SJSA1 (cell line): ENCODE measurements at places on chromosomes 2 and 18.

GRCh38 chr2:118791483-118791882, 56.0 kb downstream of the EN1 start:
- no peak for DNase-seq

DNA sequence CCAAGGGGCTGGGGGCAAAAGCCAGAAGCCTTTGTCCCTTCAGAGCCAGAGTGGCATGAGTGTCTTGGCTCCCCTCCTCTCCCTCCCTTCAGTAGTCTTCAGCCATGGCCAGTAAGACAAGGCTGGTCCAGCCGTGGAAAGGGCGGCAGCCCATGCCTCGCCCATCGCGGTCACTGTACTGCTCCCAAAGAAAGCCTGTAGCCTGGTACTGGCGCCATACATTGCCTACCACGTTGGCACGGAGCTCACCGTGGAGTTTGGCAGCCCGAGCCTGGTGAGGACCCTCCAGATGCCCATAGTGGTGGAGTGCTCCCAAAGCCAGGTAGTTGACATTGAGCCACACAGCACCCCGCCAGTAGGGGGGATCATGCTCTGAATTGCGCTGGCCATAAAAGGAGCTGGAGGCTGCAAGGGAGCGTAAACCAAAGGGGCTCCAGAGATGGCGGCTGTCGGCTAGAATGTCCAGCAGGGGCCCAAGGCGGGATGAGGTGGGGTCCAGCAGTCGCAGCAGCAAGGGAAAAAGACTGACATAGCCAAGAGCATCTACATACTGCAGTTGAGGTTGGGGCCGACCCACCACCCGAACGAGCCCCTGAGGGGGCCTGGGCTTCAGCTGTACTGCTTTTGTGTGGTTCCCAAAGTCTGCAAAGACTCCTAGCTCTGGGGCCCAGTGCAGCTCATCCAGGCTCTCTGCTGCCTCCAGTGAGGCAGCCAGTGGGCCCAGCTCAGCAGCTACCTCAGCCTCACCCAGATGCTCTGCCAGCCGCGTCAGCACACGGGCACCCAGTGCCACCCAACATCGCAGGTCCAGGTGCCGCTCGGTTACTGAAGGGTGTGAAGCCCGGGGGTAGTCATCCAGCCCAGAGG, 3.2 kb downstream of the WBP1 start:
- no peak for DNase-seq

DNA sequence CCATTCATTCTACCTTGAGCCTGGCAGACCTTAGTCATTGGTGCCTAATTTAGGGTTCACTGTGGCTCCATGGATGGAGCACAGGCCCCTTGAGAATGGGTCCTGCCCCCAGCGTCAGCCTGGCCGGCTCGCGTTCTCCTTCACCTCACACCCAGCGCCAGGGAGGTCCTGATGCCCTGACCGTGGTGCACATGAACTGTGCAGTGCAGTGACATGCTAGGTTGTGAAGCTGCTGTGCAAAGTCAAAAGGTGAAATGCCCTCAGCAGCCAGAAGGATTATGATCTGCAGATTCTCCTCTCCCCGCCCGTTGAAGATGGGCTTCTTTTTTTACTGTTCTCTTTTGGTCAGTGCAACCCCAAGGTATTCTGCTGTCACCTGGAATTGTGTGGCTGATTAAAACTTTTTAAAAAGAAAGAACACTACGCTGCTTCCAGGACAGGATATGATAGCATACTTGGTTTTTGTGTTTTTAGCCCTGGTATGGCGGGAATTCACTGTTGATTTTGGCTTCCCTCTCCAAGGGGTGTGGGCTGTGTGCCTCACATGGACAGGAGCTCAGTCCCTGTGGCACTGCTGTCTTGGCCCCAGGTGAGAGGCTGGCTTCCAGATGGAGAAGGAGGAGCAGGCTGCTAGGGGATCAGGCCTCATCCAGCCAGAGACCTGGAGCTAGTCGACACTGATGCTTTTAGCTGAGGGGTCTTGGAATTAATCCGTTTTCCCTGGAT, 49.4 kb upstream of the MCFD2 start:
- no peak for DNase-seq

DNA sequence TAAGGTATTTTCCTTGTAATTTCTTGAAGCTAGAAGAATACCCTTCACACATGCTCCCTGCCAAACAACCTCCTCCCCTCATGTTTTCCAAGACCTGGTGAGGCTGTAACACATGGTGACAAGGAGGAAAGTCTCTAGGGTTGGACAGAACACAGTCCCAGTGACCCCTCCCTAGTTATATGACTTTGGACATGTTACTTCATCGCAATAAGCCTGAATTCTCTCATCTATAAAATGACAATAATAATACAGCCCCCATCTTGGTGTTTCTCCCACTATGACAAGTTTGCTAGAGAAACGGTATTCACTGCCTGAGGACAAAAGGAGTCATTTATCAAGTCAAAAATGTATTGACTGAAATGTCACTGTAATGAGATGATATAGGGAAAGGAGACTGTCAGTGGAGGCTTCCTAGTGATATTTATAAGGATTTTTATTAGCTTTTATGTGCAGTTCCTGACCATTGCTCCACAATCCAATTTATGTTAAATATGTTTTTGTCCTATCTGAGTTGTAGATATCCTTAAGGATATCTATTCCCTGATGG, 464.4 kb downstream of the SUCLG1 start:
- DNase-seq: no peak

DNA sequence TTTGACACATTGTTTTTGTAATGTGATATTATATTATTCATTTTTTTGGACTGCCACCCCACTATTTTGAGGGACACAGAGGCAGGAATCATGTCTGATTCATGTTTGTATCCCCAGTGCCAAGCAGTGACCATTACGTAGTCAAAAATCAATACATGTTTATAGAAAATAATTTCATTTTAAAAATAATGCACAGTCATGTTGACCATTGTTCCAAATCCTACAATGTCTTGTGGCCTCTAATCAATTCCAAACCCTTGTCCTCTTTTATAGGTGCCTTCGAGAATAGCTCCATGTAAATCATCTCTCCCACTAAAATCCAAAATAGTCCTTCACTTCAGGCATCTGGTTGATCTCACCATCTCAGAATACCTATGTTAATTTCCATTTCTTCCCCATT, 454.7 kb downstream of the LRP1B start:
- DNase-seq: no peak

- DNase-seq: no peak
Observed at GRCh38 chr2:147057892-147058490, 786.8 kb upstream of the ACVR2A start.

DNA sequence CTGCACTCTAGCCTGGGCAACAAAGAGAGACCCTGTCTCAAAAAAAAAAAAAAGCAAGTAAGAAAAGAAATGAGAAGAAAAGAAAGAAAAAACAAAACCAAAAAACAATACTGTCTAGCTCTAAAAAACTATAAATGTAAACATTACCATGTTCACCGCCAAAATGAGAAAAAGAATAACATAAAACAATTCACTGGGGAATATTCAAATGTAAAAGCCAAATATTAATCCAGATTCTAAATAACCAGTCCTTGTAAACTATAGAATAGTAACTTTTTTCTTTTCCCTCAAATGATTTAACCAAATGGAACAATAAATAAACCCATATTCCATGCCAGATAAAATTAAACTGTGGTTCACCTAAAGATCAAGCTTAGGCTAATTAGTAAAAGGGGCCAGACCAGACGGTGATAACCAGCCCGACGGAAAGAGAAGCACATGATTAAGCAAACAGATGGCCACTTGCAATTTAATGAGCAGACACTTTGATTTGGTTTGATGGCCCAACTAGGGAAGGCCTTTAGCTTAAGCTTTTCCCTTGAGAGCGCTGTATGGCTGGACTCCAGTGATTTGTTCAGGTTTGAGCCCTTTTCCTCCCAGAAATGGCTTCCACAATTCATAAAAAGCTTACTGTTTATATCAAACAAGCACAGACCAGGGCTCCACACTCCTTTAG, 39.4 kb upstream of the ZNF397 start:
- DNase-seq: no peak
